ENCODE measurements at places on chromosomes 16 and 17.

DNA sequence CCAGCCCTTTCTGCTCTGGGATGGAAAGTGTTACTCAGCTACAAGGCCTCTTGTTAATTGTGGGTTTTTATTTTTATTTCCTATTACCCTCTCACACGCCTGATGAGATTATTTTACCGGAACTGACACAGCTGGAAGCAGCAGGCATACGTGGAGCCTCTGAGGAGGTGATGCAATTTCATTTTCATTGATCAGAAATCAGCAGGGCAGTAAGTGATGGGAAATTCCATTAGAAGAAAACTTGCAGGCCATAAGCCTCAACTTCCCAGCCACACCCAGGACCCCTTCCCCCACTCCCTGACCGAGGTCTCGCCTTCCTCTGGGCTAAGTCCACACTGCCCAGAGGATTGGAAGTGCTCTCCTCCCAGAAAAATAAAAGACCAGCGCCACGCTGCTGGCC lies 69.7 kb downstream of the ZFHX3 start:
- DNase-seq = peak; percentile 80

DNA sequence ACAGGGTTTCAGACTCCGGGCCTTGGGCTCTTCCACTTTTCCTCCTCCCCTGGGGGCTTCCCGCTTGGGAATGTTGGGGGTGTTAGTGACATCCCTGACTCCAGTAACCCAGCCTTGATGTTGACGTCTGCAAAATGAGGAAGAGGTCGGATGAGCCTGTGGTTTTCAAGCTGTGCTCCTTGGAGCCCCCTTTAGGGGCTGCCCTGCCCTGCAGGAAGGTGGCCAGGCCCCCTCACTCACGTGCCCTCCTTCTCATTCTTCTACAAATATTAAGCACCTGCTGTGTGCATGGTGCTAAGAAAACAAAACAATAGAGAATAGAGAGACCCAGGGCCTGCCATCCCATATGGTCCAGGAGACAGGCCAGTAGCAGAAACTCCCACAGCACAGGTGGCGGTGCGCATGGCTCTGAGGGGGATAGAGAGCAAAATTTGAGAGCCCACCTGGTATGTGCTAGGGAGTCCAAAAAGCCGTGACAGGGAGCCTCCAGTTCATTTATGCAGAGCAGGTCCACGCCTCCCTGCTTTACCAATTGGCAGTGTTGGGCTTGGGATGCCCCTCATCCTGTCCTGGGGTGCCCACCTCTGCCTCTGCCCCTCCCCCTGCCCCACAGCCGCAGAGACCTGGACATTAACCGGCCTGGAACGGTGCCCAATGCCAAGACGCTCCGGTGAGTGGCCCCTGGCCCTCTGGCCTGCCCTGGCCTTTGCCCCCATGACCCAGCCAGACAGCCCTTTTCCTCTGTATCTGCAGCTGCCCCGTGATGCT lies 7.4 kb downstream of the NDRG4 start:
- DNase-seq = no peak

DNA sequence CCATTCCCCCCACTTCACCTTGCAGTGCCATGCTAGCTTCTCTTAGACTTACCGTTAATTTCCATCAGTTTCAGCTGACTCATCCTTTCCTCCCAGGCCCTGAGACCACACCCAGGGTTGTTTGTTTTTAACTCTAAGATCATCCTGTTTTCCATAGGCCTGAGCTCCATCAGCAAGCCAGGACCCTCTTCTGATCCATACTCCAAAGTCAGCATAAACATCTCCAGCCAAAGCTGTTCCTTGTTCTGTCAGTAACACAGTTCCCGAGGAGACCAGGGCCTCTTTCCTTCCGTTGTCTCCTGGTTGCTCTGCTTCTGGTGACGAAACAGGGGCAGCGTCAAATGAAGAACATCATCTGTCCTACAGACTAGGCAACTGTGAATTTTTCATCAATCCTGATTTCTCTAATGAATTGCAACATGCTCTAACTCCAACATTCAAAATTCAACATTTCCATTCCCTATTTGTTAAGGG lies 83.8 kb upstream of the HNF1B start:
- no peak for DNase-seq

- DNase-seq = no peak
These were observed 37.3 kb downstream of the PIEZO1 start for GRCh38 chr16:88747588-88748301.

GRCh38 chr16:8962393-8963009 lies 1.2 kb downstream of the USP7 start:
- DNase-seq = peak; percentile 42

GRCh38 chr16:87845213-87845612 lies 24.1 kb downstream of the SLC7A5 start:
- no peak for DNase-seq

DNA sequence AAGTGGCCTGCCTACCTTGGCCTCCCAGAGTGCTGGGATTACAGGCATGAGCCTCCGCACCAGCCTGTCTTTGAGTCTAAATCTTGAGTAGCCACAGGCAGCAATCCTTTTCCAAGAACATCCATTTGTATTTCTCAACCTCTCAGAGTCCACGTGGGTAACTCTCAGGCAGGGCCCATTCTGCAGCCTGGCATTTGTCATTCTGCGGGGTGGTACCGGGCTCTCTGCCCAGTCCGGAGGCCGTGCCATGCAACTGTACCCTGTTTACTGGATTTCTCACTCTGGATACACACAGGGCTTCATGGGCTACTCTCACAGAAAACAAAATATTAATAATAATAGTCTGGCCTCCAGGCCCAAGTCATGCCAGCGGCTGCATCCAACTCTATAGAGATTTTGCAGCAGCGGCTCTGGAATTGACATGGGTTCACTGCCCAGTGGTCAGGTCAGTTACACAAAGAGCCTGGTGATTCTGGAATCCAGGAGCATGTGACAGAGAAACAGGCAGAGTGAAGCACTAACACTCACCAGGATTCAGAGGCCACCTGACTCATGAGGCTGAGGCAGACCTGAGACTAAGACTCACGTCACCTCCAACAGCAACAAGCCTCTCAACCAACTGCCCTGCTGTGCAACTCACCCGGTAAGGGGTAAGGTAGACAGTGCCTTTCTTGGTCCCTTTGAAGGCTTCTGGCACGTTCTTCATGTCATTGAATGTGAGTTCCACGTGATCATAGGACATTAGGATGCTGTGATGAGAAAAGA lies 4.0 kb downstream of the WBP2 start:
- peak; percentile 28 for DNase-seq

DNA sequence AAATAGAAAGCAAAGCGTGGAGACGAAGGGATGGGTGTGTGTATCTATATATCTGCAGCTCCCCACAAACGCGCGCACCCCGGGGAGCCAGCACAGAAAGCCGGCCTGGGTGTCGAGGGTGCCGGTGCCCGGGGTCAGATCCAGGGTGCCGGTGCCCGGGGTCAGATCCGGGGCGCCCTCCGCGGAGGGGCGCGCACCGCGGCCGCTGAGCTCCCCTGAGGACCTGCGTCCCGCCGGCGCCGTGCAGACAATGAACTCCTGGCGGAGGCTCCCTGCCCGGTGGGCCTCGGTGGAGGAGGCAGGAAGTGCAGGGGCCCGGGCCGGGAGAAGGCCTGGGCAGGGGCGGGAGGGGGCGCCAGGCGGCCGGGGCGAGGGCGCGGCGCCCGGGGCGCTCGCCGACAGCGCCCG lies 1.1 kb downstream of the ZNF423 start:
- no peak for DNase-seq

DNA sequence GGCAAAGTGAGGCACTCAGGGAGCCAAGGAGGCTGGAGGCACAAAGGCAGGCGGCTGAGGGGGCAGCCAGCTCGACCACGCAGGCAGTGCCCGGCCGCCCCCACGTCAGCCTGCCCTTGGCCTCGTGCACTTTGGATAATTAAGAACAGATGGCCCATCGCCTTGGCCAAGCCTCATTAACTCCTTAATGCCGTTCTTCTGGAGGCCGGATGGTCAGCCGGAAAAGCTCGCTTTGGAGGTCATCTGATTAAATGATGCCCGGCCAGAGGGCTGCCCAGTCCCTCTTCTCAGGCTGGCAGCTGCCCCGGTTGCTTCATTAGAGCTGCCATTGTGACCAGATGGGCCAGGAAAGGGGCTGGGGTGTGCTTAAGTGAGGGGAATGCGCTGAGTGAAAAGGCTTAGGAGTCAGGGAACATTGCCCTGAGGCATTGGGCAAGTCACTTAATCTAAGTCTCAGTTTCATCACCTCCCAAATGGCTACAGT lies 364.0 kb downstream of the NPIPA8 start:
- no peak for DNase-seq

- DNase-seq = peak; percentile 35
These were observed 770.8 kb upstream of the SOX9 start for GRCh38 chr17:71349908-71350600.

DNA sequence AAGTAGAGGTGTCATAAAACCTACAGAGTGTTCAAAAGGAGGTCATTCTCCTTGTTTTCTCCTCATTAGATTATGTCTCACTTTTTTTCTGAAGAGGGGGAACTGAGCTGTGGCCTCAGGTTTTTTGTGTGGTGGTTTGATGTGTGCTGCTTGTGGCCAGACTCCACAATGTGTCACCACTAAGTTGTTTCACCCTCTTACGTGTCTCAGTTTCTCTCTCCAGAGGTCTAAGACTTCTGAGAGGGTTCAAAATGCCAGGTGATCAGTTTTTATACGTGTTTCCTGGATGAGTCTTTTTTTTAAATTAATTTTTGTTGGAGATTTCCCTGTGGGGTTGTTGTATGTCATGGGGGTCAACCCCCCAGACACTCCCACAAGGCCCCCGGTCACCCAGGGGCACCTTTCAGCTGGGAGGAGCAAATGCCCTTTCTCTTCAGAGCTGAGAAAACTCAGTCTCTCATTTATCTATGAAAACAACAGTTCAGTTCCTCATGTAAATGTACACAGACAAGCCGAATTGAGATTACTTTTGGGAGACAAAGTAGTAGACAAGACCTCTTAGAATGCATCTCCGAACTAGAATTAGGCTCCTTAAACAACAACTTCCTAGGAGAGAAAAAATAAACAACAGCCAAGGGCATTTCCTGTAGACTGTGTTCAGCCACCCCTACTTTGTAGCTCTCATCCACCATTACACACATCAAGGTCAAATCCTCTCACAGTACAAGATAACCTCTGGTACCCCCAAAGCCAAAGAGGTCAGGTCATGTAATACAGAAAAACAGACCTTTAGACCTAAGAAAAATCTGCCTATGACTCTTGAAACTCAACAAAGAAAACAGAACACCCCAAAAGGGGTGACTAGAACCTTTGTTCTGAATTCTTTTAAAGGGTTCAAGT lies 23.9 kb upstream of the TMEM98 start:
- no peak for DNase-seq

DNA sequence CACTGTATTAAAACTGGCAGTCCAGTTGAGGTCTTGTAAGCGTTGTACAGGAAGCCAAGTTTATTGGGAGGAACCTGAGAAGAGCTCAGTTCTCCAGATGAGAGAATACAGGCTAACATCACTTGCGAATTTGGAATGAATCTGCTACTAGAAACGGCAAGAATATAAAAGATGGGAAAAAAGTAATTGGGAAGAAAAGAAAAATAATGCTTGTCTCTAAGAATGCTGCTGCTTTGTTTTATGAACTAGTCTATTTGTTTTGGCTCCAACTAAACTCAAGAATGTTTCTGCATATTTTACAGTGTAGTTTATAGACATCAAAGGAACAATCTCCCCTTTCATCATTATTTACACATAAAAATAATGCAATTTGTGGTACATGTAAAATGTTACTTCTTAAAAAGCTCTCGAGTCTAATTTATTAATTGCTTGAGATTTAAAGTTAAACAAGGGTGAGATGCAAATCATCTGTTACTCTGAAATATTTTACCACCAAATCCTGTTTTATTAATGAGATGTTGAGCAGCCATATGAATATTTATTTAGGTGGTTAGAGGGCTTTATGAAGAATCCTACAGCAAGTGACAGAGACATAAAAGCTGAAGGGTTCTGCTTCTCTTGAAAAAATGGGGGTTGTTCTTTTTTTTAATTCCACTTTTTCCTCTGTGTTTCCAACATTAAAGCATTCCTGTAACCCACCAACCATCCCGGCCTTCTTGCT lies 162.1 kb upstream of the AXIN2 start:
- DNase-seq = peak; percentile 58
